ENCODE measurements at places on chromosomes 1 and 21. TPM values are rescaled to one million over a fixed set of nuclear protein-coding genes. Genes with fewer than 3 reads are reported as not detected.

The OR10Z1 gene
- not detected for total RNA-seq

DNA sequence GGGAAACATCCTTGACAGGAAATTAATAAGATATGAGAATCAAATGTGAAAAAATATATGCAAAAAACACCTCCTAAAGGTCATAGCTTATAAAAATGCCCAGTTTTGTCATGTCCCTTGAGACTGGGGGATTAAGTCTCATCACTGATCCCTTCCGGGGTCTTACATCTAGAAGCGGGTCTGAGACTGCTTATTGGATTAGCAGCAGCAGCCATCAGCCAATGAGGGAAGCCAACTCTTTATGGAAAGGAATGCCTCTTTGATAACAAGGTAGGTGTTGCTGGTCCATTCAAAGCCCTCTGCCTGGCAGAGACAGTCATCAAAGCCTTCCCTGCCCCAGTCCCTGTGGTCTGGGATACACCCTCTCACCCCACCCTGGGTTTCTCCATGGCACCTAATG, 3.9 kb upstream of the CACNA1S start:
- DNase-seq: no peak

The L1TD1 gene
- 0.11 TPM for total RNA-seq

GRCh38 chr1:73617145-73617544, 580.8 kb downstream of the LRRIQ3 start:
- no peak for DNase-seq

DNA sequence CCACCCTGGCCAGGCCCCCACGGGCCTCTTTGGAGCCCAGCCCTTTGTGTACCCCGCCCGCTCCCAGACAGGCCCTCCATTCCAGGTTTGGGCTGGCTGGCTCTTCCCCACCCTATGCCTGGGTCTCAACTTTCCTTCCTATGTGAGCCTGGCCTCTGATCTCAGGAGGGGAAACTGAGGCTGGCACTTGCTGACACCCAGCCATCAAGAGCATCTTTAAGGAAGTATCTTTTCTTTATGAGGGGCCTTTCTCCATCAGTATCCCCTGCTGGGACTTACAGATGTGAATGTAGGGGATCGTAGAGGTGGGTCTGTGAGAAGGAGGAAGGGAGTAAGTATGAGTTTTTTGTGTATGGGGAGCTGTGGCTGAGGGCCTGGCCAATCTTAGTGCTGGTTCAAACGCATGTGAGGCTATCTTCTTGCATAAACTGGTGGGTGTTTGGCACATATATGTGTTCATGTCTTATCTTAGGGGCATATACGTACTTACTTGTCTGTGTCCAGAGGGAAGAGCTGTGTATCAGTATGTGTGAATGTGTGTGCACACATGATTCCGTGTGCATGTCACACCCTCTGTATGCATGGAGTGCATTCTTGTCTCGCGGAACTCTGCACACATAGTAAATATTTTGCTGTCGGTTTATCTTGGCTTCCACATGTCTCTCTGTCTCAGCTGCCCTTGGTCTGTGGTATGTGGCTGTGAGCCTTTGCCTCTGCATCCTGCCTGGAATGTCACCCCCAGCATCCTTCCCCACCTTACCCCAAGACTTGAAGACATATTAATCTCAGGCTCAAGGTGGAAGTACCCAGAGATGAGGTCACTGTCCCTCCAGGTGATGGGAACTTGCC, 5.4 kb downstream of the NECTIN4 start:
- DNase-seq: no peak

GRCh38 chr1:7554385-7555235, 216.5 kb upstream of the VAMP3 start:
- DNase-seq: no peak

DNA sequence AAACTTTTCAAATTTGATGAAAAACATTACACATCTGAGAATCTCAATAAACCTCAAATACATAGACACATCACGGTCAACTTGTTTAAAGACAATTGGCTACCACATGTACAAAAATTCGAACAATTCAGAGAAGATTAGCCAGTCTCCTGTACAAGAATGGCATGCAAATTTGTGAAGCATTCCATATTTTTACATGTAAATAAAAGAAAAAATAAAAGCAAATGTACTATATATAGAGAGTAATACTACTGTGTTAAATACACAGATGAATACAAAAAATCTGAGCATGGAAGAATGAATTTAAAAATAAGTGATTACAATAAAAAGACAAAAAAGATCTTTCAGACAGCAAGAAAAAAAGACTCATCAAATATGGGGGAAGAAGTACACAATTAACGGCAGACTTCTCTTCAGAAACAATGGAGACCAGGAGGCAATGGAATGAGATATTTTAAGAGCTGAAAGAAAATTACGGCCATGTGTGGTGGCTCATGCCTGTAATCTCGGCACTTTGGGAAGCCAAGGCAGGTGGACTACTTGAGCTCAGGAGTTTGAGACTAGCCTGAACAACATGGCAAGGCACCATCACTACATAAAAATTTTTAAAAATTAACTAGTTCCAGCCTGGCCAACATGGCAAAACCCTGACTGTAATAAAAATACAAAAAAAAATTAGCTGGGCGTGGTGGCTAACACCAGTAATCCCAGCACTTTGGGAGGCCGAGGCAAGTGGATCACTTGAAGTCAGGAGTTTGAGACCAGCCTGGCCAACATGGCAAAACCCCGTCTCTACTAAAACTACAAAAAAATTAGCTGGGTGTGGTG, 23.2 kb downstream of the HAX1 start:
- DNase-seq: peak; percentile 40

All from GM23248 (cell line).